Activated naive CD4-positive, alpha-beta T cell (primary cell): ENCODE measurements at places on chromosomes 12 and 14.

DNA sequence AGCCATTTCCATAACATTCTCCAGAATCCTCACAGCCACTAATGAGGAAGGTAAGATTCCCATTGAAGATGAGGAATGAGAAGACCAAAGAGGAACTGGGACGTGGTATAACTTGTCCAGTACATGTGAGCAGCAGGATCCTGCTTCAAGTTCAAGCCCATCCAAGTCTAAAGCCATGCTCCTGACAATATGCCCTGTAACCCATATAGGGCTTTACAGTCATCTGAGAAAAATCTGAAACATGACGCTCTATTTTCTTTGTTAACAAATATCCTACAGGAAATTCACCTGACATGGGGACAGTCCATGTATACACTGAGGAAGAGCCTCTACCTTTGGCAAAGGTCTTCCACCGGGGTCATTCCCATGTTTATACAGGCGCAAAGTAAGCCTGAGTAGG lies 3.1 kb upstream of the ACTR6 start:
- DNase-seq, result no peak

GRCh38 chr12:67531051-67531450 lies 117.5 kb upstream of the DYRK2 start:
- DNase-seq, result no peak

GRCh38 chr14:102096569-102097188 lies 9.8 kb upstream of the HSP90AA1 start:
- DNase-seq, result peak; percentile 42

DNA sequence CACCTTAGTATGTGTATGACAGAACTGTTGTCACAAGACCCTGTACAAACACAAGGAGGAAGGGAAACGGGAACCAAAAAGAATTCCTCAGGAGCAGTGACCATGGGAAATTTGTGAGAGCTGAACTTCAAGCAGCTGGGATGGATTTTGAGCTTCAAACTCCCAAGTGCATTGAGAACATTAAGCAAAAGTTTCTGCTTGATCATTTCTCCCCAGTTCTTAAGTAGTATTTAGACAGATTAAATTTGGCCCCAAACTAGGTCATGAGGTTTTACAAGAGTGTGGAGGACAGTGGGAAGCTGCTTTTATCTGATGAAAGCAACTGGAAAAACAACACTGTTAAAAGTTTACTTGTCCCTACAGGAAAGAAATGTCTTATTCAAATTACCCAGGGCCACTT lies 206.0 kb upstream of the DCN start:
- no peak for DNase-seq

DNA sequence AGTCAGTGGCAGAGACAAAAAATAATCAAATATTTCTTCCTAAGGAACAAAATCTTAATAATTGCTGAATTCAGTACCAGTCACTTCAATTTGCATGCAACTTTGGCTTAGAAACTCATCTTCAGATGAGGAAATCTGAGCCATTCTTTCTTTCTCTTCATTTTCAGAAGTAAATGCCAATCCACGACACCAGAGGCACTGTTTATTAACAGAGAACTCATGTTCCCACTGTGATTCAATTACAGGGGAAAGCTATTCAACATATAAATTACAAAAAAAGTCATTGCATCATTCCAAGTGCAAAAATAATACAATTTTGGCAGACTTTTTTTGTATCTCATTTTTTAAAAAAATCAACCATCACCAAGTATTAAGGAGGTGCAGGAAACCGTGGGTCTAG lies 816.1 kb upstream of the TMEM132C start:
- no peak for DNase-seq

DNA sequence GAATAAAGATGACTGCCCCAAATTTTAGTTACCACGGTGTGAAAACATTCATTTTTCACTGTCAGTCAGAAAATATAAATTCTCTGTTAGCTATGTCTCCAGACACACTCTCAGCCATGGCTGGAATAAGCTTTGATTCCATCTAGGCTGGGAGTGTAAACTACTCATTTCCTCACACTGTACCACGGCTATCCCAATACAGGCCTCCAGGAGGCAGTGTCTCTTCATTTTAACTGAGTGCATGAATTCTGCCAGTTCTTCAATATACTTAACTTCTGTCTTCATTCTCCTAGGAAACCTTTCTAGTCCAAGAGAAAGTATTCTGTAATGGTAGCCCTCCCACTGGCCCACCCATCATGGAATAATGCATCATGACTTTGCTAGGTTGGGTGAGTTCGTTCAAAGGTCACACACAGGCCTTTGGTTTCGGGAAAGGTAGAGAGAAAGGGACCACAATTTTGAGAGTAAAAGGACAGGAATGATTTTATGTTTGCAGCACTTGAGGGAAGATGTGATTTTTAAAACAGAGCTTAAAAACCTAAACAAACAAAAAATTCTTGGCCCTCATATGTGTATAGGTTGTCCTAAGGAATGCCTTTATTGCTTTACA lies 381.1 kb downstream of the SEC23A start:
- DNase-seq, result no peak

DNA sequence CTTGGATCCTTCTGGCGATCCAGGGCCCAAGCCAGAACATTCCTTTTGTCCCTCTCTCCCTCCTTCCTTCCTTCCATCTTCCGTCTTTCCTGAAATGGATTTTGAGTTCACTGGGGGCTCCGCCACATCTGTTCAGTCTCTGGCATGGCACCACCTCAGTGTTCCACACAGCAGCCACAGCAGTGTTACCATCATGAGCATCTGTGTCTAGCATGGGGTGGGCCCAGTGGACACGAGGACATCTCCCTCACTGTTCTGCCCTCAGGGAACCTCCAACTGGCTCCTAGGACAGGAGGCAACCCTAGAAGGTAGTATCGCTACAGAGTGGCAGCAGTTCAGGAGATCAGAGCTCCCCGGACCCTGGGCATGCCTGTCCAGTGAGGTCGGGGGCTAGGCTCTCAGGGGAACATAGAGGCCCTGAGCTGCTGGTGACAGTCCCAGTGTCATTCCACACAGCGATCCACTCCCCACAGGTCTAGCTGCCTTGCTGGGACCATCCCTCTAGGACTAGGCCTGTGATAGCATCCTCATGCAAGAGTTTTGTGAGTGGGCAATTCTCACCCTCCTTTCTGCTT lies 59.0 kb downstream of the GALNT16 start:
- DNase-seq, result no peak

GRCh38 chr12:50024805-50025186 lies 498 bp downstream of the RACGAP1 start:
- no peak for DNase-seq

GRCh38 chr12:78672033-78672432 lies 192.5 kb upstream of the SYT1 start:
- DNase-seq, result no peak

- no peak for DNase-seq
These were observed 175.8 kb upstream of the ATP2B1 start for GRCh38 chr12:89884416-89884898.

DNA sequence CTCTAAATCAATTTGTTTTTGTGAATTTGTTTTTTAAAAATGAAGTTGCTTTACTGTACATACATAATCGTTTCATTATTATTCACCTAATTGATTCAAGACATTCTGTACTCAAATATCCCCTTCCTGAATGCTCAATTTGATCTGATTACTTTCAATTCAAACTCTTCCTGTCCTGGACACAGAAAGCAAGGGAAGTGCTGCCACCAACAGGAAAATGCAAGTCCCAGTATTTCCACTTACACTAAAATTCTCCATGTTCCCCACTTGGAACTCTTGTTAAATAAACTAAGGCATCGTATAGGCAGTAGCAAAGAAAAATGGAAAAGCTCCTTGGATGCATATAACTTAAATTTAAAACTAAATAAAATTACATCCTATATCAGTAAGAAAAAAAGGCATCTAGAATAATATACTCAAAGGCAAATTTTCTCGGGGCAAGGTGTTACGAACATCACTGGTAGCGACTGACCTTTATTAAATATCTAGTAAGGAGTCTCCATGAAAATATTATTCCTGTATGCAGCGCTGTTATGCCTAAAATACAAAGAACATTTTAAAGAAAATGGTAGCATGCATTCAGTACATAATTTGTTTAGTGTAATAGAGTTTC lies 72.0 kb upstream of the DBX2 start:
- DNase-seq, result no peak

- no peak for DNase-seq
These were observed 21.1 kb downstream of the PPP1CC start for GRCh38 chr12:110721570-110721969.

DNA sequence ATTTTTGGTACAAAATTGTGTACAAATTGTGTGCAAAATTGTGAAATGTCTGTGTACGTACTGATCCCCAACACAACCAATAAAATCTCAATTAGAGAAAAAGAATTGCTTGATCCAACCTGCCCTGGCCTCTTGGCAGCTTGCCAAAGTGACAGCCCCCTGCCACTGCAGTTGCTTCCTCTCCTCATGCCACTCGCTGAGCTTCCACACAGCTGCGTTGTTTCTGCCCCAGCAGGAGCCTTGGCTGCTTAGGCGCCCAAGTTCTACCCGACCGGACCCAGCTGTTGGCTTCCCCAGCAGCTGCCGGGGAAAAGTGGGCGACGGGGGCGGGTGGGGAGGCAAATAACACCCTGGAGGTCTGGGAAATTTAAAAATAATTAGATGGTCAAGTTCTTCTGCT lies 171.8 kb upstream of the ATF7IP start:
- DNase-seq, result no peak
